Adipocyte (in vitro differentiated cells): ENCODE measurements at places on chromosomes 13 and 19.
A peak's percentile ranks its signal among the peaks of the same experiment; 100 is the strongest.

DNA sequence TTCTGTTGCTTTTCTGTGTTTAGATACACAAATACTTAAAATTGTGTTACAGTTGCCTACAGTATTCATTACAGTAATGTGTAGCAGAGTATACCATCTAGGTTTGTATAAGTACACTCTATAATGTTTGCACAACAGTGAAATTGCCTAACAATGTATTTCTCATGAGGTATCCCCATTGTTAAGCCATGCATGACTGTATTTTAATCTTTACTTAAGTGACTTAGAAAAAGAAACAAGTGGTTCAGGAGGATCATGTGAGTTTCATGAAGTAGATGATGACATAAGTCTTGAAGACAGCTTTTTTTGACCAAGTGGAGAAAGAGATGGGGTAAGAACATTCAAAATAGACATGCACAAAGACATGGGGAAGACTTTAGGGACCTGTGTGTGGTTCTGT lies 8.4 kb upstream of the KCTD4 start:
- DNase-seq = peak; percentile 72

DNA sequence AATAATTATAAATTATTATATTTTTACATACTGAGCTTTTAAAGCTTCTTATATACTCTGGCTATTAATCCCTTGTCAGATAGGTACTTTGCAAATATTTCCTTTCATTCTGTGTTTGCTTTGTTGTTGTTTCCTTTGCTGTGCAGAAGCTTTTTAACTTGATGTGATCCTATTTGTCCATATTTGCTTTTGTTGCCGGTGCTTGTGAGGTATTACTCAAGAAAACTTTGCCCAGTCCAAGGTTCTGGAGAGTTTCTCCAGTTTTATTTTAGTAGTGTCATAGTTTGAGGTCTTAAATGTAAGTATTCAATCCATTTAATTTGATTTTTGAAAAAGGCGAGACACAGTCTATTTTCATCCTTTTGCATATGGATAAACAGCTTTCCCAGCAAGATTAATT lies 1319.9 kb upstream of the PRR20A start:
- no peak for DNase-seq

DNA sequence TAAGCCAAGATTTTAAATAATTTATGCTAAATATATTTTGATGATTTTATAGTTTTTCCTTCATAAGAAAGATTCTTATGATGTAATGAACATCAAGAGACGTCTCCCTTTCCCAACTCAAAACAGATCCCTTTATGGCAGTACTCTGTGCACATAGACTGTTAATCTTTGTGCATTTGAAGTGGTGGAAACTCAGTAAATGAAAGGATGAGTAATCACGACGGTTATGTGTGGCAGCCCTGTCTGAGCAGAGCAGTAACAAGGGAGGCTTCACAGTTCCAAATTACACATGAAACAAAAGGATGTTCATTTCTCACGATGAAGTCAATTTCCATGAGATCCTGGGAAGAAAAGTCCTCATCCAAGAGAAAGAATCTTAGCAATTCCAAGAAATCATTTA lies 498.1 kb downstream of the KLF5 start:
- peak; percentile 35 for DNase-seq

- no peak for DNase-seq
These were observed 455.2 kb upstream of the ZNF507 start for GRCh38 chr19:31890230-31890629.

DNA sequence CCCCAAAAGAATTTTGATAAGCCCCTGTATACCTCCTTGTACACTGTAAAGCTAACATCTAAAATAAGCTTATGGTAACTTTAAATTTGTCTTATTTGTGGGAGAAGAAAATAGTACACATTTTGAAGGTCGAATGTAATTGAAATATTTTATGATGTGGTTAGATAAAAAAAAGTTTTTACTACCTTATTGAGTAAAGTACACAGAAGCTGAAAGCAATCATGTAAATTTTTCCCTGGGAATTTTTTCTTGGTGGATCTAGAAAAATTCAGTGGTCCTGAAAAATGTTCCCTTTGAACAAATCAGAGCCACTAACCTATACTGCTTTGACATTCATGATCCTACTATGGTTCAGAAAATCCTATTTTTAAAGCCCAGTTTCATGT lies 46.9 kb downstream of the SIPA1L3 start:
- DNase-seq = no peak

- DNase-seq = no peak
These were observed 28.8 kb upstream of the MCF2L start for GRCh38 chr13:112940236-112940635.

GRCh38 chr13:51532736-51533197 lies 51.5 kb upstream of the WDFY2 start:
- DNase-seq = no peak

DNA sequence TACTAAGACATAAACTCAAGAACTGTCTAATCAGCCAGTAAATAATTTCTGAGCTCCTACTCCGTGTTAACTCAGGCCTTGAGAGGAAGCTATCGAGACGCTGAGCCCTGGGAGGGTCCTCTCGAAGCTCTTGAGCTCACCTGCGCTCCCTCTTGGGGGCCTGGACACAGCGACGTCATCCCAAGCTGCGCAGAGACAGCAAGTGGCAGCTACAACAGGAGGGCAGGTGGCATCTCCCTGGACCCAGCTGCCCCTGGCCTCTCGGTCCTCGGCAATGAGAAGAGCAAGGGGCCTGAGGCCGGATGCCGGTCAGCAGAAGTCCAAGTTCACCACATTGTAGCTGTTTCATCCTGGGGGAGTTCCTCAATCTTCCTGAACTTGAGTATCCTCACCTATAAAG lies 30.5 kb upstream of the TUBGCP3 start:
- DNase-seq = no peak

- no peak for DNase-seq
These were observed 15.0 kb downstream of the SLC25A42 start for GRCh38 chr19:19078801-19079200.

DNA sequence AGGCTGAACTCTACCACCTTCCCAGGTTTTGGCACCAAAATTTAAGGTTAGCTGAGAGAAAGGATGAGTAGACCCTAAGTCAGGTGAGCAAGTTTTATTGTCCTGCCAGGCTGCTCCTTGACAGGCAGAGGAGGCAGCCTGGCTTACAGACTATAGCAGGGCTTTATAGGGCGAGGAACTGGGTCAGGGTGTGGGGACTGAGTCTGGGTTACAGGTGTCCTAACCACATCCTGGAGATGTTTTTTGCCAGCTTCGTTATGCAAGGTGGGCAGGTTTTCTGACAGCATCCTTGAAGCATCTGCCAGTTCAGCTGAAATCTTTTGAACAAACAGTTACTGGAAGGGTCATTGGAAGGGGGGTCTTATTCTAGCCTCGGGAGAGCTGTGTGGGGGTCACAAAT lies 905.7 kb upstream of the SLITRK5 start:
- DNase-seq = no peak

- DNase-seq = peak; percentile 4
These were observed 358.9 kb downstream of the ITGBL1 start for GRCh38 chr13:101811284-101811839.

- no peak for DNase-seq
These were observed 445.5 kb downstream of the EFNB2 start for GRCh38 chr13:106090001-106090400.

GRCh38 chr19:56321254-56321988 lies 6.8 kb upstream of the ZSCAN5A start:
- no peak for DNase-seq

DNA sequence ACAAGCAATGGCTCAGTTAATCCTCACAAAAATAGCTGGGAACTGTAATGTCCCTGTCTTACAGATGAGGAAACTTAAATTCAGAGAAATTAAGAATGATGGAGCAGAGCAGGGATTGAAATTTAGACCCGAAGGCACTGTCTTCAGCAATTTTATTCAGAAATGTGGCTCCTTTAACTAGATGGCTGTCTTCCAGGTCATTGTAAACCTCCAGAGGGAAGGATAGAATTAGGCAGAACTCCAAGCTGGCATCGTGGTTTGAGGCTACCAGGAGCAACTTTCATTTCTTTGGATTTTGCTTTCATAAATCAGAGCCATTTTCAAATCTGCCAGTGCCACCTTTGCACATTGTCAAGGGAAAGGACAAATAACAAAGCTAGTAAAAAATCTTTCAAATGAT lies 339.0 kb downstream of the DCT start:
- peak; percentile 10 for DNase-seq

GRCh38 chr13:63409791-63410351 lies 1994.2 kb upstream of the PCDH20 start:
- peak; percentile 56 for DNase-seq

GRCh38 chr13:113863524-113864272 lies at the start of gene GAS6:
Gene GAS6 (minus strand): TSS chr13:113864076. CDS start chr13:113863920, 156 bp downstream.
- DNase-seq = peak; percentile 81

DNA sequence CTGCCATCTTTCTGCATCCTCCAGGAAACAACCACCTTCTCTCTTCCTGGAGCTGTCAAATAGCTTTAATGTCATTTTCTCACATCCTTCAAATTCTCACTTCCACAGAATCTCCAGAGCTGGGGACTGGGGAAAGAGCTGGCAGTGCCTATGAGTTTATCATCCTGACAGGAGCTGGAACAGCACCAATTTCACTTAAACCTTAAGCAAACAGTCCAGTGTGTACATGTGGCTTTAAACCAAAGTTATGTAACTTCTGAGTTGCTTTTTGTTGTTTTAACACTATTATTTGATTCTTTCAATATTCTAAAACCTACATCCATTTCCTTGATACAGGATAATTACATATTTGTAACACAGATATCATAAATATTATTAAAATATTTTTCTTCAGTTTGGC lies 331.5 kb upstream of the ARGLU1 start:
- DNase-seq = no peak

DNA sequence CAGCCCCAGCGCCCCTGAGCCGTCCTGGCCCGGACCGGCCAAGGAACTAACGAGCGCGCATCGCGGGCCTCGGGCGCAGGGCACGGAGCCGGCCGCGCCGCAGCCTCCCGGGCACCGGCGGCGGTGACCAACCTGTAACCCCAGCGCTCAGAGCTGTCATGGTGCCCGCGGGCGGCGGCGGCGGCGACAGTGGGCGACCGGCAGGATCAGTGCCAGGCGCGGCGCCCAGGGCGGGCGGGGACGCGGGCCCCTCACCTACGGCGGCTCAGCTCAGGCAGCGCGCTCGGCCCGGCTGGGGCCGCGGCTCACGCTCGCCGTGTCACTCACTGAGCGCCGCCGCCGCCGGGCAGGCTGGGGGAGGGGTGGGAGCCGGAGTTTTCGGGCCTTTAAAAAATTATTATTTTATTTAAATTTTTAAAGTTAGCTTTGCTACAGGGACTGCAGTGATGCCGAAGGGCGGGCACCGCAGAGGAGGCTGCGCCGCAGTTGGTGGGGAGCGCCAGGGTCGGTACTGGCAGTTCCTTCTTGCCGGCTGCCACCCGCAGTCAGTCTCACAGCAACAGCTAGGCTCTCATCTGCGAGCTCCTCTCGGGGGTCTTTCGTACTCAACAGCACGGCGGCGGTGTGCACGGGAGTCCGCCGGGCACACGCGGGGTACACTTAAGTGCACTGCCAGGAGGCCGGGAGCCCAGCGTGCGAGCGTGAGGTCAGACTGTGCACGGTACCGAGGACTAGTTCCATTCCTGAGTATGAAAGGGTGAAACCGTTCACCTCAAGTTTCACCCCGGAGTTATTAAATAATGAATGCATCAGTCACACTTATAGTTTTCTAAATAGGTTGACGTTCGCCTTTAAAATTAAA lies at the start of gene NALCN:
Gene NALCN, minus strand, starts transcription at position 328 of the 862 bp plus-strand sequence. CDS start 17,382 bp downstream, outside the sequence.
- DNase-seq = peak; percentile 74

- no peak for DNase-seq
These were observed 4.0 kb upstream of the GSX1 start for GRCh38 chr13:27788271-27788670.

DNA sequence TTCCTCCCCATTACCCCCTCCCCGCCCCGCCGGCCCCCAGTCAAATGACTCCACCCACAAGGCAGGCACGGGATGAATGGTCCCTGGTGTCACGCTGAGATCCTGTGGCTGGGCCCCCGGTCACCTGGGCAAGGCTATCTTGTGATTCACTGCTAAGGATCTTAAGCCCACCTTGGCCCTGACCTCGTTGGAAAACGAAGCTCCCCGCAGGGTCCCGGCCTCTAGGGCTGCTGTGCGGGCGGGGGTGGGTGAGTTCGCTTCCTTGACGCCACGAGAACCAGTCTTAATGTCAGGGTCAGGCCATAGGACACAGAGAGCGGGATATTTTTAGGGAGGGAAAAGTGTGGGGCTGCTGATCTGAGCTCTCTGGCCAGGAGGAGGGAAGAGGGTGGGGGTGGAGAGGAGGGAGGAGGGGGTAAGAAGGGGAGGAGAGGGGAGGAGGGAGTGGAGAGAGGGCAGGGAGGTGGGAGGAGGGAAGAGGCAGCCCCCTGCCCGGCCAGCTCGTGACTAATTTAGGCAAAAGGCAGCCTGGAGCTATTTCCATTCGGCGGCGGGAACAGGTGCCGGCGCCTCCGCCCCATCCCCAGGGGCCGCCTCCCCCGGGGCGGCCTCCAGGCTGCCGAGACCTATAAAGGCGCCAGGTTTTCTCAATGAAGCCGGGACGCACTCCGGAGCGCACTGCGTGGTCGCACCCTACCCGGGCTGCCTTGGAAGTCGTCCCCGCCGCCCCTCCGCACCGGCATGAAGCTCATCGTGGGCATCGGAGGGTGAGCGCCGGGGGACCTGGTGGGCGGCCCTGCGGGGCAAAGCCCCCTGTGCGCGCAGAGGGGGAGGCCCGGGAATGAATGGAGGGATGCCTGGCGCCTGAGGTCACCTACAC lies at the start of gene NMRK2:
Gene NMRK2, plus strand, starts transcription at position 139 of the 880 bp plus-strand sequence. Its CDS starts 603 bp downstream, at position 742.
- DNase-seq = no peak

DNA sequence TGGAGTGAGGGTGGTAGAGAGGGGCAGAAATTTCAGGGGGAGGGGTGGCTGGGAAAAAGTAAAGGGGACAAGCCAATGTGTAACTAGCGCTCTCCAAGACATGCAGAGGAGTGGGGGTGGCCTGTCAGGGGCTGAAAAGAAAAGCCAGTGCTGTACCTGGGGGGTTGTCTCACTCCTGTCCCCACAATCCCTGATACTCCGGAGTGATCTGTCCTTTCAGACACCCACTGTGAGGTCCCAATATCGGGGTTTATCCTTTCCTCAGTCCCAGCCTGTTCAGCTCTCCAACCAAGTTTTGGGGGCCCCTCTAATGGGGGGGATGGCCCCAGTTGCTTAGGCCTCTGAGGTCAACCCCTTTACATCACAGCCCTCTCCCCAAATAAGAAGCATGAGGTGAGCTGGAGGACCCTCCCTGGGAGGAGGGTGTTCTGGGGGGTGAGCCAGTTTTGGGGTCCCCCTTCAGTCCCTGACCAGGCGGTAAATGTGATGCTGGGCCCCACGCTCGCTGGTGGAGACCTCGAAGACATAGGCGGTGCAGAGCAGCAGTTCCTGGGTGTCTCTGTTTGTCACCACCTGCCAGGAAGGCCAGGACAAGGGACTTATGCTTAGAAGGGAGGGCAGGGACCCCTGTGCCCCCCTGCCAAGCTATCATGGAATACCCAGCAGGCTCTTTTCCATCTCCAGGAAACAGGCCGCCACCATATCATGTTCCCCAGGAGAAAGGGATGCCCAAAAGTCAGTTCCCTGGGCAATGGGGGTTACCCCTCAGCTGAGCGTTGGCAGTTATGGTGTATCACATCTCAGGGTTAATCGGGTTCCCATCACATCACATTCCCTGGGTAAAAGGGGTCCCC lies 5.9 kb downstream of the CD37 start:
- DNase-seq = no peak
